ENCODE measurements at places on chromosomes 7 and 10.

GRCh38 chr7:84274029-84274638 is 79.5 kb upstream of the SEMA3A start:
- peak; percentile 17 for DNase-seq

GRCh38 chr10:2686691-2687090 is 380.7 kb upstream of the PFKP start:
- DNase-seq: no peak

- DNase-seq: no peak
Observed at GRCh38 chr10:43952760-43953159, 304.1 kb upstream of the ZNF32 start.

GRCh38 chr10:1373287-1373686 is 317.1 kb downstream of the WDR37 start:
- no peak for DNase-seq

DNA sequence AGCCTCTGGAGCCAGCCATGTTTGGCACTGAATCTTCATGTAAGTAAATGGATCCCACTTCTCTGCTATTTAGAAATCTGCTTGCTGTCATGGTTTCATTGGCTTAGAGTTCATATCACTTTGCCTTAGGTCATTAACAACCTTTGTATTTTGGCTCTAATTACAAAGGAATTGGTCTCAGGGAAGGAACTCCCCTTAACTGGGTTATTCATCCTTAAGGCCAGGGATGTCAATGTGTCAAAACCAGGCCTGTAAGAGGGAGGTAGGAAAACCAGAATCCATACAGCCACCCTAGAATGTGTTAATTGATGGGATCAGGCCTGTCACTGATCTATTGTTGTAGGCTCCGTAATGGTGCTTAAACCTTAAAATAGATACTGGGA is 67.3 kb downstream of the ST7 start:
- no peak for DNase-seq

DNA sequence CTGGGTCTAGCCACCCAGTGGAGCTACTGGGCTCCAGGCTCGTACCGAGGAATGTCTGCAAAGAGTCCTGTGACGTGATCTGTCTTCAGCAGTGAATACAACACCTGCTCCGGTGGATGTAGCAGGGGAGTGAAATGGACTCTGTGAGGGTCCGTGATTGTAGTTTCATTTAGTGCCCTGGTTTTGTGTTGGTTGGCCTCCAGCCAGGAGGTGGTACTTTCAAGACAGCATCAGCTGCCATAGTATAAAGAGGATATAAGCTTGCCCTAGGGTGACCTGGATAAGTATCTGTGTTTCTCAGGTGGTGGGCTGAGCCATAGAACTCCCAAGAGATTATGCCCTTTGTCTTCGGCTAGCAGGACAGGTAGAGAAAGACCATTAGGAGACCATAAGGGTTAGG is 24.6 kb upstream of the WNT2 start:
- no peak for DNase-seq

DNA sequence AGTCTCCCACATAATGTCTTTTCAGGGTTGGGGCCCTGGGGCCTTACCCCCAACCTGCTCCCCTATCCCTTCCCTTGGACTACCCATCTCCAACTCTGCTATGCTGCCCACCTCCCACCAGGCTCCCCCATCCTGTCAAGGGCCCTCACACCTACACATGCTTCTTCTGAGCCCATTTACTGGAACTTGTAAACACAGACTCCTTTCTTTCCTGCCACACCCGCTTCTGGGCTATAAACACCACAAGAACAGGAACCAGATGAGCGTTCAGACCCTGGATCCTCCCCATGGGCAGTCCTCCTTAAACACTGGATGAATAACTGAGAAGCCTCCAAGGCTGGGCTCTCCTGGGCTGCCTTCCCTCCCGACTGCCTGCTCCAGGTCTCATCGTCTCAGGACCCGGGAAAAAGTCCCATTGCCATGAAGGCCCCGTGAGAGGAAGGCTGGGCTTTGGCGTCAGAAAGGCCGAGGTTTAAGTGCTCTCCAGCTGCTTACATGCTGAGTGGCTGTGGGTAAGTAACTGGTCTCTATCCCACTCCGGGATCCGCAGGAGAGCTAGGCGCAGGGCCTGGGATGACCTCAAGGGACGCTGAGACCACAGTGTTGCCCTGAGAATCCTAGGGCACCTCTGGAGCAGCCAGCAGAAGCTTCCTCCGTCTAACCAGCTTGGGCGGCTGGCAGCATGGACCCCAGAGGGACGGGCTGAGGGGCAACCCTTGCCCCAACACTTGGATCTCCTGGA is 15.6 kb upstream of the CRHR2 start:
- DNase-seq: no peak

GRCh38 chr10:110209926-110210673 is 2.7 kb downstream of the MXI1 start:
- peak; percentile 25 for DNase-seq

DNA sequence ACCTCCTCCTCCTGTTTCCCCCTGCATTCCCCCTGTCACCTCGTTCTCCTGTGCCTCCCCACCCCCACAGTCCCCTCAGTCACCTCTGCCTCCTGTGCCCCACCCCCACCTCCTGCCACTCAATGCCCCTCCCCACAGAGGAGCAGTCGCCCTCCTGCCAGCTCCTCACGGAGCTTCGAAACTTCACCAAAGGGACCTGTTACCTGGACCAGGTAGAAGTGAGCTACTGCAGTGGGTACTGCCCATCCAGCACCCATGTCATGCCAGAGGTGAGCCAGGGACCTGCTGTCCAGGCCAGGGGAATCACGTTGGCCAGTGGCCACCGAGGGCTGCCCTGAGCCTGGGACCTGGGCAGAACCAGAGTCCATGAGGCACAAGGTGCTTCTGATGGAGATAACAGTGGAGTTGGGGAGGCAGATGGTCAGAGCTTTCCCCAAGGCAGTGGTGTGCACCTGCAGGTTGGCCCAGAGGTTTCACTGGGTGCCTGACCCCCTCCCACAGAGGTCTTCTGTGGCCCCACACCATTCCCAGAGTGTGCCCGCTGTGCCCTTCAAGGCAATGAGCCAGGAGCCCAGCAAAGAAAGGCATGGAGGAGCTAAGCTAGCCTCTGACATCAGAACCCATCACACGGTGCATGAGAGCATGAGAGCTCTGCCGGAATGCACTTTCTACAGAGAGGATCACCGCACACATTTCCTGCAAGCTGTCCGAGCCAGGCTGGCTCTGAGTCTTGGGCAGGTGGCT is 7.0 kb upstream of the ZNF862 start:
- DNase-seq: no peak

GRCh38 chr7:13989126-13989948 is at the start of gene ETV1:
Gene ETV1 (minus strand): TSS chr7:13989666. CDS start chr7:13989052, 614 bp downstream.
- DNase-seq: peak; percentile 75

DNA sequence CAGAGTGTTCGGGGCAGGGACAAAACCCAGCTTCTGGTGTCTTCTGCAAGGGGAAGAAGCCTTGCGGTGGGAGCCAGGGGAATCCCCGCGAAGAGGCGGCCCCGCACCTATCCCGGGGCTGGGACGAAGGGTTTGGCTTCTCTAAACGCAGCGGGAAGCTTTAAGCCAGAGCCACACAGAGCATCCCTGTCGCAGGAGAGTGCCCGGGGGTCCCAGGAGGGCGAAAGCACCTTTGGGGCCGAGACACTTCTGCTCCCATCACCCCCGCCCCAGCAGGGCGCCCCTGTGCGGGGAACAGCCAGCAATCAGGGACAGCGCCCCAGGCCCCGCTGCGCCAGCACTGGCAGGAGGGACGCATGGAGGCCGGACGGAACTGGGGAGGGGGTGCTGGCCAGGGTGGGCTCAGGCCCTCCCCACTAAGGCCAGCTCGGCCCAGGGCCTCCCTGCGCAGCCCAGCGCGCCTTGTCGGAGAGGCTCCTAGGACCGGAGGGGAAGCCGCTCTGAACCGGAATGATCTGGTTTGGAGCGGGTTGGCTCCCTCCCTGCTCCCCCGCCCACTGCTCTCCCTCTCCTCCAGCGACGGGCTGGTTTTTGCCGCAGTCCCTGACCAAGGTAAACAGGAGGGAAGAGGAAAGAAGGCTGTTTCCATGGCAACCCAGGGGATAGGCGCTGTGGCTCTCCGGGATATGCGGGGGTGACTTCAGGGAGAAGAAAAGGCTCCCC is 63.9 kb downstream of the TMEM209 start:
- DNase-seq: peak; percentile 82

- peak; percentile 81 for DNase-seq
Observed at GRCh38 chr7:144391823-144392255, 11.7 kb downstream of the NOBOX start.

DNA sequence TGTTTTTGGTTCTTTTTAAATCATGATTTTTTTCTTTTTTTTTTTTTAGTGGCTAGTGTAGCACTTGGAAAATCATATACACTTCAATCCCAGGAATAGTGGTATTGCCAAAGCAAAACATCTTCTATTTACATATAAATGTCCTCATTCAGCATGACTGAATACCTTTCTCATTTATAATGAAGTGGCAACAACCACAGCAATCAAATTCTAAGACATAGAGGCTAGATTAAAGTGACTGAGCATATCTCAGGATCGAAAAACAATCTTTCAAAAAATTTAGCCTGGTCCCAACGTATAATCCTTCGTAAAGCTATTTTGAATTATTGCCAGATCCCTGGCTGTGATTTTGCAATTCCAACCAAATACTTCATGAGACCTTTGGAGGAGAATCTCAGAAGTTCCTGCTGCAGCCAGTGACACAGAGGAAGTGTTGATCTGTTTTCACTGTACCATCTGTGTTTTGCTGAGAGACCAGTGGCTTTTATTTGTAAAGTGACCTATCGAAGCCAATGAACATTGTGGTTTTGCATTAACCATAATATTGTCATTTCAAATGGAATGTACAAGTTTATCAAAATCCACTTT is 29.8 kb upstream of the SP8 start:
- no peak for DNase-seq

DNA sequence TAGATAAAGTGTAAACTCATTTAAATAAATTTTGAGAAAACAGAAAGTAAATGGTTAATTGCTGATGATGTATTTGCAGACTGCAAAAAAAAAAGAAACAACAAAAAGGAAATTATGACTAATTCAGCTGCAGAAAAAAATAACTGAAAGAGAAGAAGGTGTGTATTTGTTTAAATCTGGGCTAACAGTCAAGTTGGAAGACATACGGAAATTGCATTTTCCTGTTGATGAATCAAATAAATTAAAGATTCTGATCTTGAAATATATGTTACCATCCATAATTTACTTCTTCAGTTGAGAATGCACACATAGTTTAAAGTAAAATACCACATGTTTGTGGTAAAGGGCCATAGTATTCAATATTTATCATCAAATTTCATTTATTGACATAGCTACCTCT is 19.3 kb upstream of the ING3 start:
- DNase-seq: peak; percentile 38

DNA sequence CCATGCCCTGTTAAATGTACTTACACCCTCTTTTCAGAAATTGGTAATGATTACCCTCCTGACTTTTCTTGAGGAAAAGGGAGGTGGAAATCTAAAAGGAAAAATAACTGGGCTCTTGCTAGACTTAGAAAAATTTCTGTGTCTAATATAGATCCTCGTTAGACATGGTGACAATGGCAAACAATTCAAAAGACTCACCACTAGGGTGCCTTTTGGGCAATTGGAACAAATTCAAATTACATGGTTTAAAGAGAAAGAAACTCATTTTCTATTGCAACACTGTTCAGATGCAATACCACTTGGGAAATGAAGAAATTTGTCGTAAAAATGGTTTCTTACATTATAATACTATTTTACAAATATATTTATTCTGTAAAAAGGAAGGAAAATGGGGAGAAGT is 950.1 kb downstream of the GRM8 start:
- DNase-seq: no peak

GRCh38 chr10:103820101-103821062 is 35.0 kb downstream of the SH3PXD2A start:
- peak; percentile 44 for DNase-seq

GRCh38 chr7:154789404-154789803 is 213.5 kb downstream of the PAXIP1 start:
- DNase-seq: no peak

DNA sequence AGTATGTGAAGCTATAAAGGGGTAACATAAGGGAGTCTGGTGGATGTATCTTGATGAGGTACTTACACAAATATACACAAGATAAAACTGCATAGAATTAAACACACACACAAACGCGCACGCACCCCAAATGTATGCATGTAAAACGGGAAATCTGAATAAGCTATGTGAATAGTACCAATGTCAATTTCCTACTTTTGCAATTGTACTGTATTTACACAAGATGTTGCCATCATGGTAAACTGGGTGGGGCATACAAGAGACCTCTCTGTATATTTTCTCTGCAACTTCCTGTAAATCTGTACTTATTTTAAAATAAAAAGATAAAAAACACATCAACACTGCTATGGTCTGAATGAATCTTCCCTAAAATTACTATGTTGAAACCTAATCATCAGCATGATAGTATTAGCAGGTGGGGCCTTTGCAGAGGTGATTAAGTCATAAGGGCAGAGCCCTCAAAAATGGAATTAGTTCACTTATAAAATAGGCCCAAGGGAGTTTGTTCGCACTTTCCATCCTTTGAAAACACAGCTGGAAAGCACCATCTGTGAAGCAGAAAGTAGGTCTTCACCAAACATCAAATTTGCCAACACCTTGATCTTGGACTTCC is 30.1 kb downstream of the TPK1 start:
- no peak for DNase-seq

Data from fibroblast of pulmonary artery (primary cell).